Left renal cortex interstitium (tissue), 4 donors: ENCODE measurements at places on chromosomes 4 and X. TPM values are rescaled to one million over a fixed set of nuclear protein-coding genes. Genes with fewer than 3 reads are reported as not detected.

GRCh38 chr4:138090918-138091676 is 151.1 kb downstream of the SLC7A11 start:
- no peak for DNase-seq

DNA sequence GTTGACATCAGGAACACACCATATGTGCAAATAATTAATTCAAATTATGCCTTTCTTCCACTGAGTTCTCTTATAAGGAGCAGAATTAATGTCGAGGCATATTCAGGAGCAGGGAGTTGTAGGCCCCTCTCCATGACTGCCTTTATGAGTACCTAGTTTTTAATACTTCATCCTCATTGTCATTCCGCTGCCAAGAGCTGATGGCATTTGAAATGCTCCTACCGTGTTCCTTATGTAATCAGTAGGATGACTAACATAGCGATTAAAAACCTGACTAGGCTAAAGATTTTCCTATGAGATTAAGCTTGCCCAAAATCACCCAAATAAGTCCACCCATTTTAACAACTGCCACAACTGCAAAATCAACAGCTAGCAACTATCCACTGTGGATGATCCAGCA is 220.6 kb downstream of the DHX15 start:
- DNase-seq: no peak

DNA sequence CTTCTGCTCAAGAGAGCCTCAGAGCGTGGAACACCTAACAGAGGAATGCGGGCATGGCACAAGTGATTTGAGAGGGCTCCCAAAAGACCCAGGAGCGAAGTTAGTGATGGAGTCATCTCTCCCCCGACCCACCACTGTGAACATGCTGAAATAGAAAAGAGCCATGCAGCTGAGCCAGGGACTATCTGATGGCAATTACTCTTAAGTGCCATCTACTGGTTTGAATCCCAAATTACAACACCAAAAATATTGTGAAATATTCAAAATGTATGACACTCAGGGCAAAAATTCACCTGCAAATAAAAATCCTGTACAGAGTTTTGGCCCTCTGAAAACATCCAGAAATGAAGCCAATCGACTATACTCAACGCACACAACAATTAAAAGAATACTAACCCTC is 2038.9 kb upstream of the ADGRL3 start:
- no peak for DNase-seq

DNA sequence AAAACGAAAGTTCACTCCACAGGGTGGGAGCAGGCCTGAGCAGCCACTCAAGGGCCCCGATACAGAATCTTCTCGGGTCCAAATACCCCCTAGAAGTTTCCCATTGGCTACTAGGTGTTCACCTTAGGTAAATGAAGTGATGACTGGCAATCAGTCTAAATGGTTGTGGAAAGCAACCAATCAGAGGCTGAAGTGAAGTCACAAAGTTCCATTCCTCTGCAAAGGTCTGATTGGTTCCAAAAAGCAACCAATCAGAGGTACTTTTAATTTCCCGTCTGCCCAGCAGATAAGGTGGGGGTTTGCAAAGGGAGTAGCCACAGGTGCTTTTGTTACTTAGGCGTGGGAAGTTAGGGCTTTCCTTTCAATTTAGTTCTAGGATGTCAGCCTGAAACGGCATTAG is 58.2 kb upstream of the NKAP start:
- no peak for DNase-seq

- no peak for DNase-seq
Observed at GRCh38 chr4:153570228-153570973, 104.2 kb downstream of the TMEM131L start.

DNA sequence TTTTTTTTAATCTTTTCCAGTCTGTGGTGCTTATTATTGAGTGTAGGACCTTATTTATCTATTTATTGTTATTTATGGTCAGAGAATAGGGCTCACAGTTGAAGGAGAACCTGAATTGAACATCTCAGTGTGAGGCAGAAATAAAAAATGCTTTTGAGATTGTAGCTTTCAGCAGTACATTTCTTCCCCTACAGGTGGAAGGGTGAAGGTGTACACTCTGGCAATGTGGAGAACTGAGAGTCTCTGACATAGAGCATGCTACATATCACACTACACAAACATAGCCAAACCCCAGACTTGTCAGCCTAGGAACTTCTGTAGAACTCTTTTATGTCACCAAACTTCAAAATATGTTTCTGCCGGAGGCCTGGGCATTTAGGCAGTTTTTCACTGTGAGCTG is 140.2 kb downstream of the STIM2 start:
- no peak for DNase-seq

GRCh38 chr4:143280861-143281260 is 55.8 kb upstream of the GAB1 start:
- DNase-seq: no peak

GRCh38 chrX:12058087-12058486 is 80.2 kb upstream of the FRMPD4 start:
- no peak for DNase-seq

DNA sequence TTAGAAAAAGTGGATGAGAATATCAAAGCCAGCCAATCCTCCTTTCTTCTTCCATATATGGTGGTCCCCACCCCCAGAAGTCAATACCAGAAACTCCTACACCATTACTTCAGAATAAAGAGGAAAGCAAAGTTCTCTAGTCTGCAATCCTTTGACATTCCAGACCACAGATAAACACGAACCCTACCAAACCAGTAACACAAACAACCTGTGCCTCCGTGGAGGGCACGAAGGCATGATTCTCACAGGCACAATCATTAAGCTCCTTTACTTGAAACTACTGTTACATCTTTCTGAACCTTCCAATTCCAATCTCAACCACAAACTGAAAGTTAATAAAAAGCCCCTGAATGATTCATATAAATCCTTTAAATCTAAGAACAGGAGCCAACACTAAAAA is 16.3 kb downstream of the MAML3 start:
- DNase-seq: no peak

DNA sequence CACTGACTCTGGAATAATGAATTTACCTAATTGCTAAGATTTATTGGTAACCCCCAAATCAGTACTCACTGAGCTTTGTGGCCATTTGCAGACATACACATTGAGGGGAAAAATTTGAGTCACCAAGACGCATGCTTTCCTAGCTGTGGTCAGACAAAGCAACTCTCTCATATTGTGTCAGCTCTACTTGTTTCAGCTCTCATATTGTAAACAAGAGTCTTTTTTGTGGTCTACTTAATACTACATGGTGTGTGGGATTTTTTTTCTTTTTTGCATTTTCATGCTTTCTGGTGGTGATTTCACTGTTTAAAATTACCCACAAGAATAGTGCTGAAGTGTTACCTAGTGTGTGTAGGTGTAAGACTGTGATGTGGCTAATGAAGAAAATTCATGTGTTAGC is 428.2 kb upstream of the GALNT7 start:
- no peak for DNase-seq

DNA sequence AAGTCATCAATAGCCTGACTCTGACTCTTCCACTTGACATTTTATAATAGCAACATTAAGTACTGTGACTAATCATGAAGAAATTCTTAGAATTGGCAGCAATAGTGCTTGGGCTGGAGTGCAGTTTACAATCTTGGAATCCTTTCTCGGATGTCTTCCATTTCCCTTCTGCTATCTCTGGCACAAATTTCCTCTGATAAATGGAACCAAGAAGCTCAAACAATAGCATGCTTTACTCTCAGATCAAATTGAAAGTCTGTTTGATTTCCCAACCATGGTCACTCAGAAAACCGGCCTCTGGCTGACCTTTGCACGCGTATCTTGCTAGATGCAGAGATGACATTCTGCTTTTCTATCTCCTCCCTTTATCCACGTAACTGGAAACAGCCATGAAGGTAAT is 99.0 kb upstream of the SPANXC start:
- no peak for DNase-seq

DNA sequence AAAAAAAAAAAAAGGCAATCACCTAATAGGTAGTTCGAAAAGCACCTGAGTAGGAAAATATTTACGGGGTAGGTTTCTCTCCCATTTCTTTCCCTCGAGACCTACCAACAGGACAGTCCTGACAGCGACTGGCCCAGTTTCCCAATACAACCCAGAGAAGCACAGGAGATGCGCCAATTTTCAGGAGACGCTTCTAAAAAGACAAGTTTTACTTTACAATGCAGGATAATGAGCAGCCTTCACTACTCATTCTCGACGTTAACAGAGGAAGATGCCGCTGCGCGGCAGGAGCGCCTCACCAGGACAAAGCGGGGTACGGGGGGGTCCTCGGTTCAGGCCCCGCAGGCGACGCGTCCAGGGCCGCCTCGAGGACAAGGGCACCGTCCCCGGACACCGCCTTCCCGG is 708 bp downstream of the BCLAF3 start:
- DNase-seq: no peak

DNA sequence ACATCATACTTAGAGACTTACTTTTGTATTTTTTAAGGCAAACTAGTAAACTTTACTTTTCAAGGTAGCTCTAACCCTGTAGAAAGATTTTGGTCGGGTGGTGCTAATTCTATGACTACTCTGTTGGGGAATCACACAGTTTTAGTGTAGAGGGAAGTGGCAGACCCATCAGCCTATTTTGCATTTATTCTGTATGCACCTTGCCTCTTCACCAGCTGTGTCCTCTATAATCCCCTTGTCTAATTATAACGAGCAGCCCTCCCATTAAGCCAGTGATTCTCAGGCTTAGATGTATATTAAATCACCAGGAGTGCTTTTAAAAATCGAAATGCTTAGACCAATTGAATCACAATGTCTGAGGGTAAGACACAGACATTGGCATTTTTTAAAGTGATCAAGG is 78.1 kb downstream of the GALNT7 start:
- DNase-seq: no peak

- no peak for DNase-seq
Observed at GRCh38 chr4:2417226-2417764, 1.1 kb downstream of the ZFYVE28 start.

GRCh38 chr4:40506066-40506465 is 123.6 kb downstream of the RBM47 start:
- DNase-seq: no peak

DNA sequence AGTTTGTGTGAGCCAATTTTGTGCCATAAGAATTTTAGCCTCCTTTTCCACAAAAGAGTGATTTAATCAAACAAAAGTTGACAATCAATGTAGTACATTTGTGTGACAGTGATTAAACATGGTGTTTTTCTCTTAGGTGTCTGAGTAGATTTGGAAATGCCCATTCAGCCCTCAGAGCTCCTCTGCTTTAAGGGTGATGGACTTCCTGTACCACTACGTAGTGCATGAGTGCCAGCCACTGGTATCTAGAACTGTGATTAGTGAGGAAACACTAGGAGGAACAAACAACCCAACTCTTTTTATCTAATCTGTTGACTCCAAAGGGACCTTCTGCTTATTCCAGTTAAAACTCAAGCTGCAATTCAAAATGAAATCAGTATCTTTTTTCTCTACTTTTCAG is 151.7 kb downstream of the SNCA start:
- DNase-seq: no peak

GRCh38 chr4:184651899-184652298 is 2.4 kb downstream of the PRIMPOL start:
- no peak for DNase-seq

- no peak for DNase-seq
Observed at GRCh38 chr4:38538517-38538916, 125.5 kb upstream of the KLF3 start.

DNA sequence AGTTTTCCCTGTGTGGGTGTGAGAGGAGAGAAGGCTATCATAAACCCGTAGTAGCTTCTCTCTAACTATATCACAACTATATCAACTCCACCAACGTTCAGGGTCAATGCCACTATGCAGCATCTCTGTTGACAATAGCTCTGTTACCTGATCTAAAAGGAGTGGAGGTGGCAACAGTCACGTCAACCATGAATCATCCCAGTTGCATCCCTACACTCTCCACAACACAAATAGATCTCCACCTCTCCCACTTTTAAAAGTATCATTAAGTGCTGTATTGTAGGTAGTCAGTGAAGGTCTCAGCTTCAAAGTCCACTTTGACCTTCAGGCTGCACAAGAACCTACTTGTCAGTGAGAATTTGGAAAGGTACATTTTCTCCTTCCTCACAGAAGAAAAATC is 600.5 kb upstream of the GRIA3 start:
- DNase-seq: no peak

DNA sequence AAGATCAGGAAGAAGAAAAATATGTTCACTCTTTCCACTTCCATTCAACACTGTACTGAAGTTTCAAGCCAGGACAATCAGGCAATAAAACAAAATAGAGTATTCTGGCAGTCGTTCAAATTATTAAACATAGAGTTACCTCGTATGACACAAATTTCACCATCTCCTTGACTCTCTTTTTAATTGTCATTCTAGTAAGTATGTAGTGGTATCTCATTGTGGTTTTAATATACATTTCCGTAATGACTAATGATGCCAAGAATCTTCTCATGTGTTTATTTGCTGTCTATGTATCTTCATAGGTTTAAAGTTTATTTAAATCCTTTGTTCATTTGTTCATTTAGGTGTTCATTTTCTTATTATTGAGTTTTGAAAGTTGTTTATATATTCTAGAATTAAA is 352.2 kb downstream of the IDS start:
- DNase-seq: no peak

GRCh38 chr4:72302981-72303704 is 265.9 kb downstream of the ADAMTS3 start:
- DNase-seq: peak; percentile 48

DNA sequence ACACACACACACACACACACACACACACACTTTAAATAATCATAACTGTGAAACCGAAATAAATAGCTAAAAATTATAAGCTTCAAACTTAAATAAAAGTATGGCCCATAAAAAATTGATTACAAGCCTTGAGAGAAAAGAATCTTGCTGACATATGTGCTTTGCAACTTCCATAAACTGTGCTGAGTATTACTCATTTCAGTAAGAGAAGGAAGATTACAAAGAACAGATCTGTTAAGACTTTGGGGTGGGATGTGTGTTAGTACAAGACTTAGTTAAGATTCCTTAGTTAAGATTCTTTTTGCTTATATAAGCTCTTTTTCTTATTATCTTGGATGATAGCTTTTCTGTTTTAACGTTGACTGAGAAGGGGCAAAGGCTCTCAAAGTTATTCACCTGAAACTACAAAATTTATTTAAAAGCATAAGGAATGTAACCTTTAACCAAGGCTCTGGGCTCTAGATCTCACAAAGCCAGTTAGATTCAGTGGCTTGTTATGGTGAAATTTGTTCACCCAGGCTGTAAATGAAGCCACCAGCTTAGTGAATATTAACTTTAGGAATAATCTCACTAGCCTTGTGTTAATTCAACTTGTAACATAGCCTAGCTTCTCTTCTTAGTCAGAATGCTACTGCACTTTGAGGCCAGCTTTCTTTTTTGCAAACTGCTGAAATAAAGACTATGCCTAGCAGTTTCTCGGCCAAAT is 58.2 kb downstream of the ARSJ start:
- no peak for DNase-seq

DNA sequence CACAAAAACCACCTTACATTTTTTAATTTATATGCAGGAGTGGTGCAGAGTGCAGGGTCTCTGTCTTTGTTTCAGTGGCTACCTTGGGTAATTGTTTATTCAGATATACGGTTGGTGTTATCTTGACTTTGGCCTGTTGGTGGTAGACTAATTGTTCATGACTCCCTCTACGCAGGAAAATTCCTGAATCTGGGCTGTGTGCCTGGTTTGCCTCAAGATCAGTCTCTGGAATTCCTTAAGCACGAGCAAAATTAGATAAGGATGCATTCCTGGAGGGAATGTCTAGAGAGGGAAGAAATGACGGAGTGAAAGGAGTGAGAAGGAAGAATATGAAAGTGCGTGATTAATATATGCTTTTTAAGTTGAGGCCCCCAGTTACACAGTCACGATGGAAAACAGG is 576.9 kb upstream of the PCDH10 start:
- no peak for DNase-seq

The SRPX2 gene
- 15.6 TPM for polyA plus RNA-seq

The SLC9B1 gene
- polyA plus RNA-seq: 2.9 TPM

The TNMD gene
- 3.1 TPM for polyA plus RNA-seq

The RIPPLY1 gene
- 2.4 TPM for polyA plus RNA-seq

The NWD2 gene
- polyA plus RNA-seq: 0.12 TPM

The LANCL3 gene
- polyA plus RNA-seq: 0.18 TPM
